Suppressor macrophage (primary cell): ENCODE measurements at places on chromosomes 7 and 10.

DNA sequence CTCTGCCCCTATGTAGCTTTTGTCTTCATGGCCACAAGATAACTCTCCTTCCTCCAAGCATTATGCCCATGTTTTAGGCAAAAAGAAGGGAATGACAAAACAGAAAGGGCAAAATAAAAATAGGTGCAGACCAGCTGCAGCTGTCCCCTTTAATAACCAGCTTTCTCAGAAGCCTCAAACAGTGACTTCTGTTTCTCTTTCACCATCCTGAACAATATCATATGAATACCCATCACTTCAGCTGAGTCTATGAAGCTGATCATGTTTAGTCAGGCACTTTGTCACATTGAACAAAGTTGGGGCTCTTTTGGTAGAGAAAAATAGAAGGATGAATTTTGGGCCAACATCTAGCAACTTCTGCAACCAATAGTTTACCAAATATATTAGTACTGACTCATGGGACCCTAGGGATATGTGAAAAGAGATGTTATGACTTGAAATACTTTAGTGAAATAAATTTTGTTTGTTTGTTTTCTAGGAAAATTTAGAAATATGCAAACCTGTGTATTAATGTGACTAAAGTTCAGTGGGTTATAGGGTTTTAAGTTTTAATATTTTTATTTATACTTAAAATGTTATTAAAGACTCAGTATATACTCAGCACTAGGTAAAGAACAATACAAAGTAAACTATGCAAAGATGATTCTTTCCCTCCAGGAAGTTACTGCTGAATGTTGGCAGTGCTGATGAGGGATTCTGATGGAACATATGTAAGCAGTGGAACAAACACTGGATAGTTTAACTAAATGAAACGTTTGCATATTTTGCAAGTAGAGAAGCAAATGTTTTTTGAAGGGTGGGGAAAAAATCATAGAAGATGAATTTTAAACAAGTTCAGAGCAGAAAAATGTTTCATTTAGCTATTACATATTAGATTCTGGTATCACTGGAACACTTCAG, 133.7 kb downstream of the FOXP2 start:
- DNase-seq: no peak

GRCh38 chr10:72218726-72219125, 2.6 kb upstream of the ASCC1 start:
- no peak for DNase-seq

GRCh38 chr10:118163217-118163616, 116.5 kb upstream of the RAB11FIP2 start:
- DNase-seq: no peak

GRCh38 chr7:142320883-142321282, 63.0 kb upstream of the PRSS58 start:
- no peak for DNase-seq

- no peak for DNase-seq
These were observed 180.6 kb downstream of the CYP26A1 start for GRCh38 chr10:93254180-93254853.

DNA sequence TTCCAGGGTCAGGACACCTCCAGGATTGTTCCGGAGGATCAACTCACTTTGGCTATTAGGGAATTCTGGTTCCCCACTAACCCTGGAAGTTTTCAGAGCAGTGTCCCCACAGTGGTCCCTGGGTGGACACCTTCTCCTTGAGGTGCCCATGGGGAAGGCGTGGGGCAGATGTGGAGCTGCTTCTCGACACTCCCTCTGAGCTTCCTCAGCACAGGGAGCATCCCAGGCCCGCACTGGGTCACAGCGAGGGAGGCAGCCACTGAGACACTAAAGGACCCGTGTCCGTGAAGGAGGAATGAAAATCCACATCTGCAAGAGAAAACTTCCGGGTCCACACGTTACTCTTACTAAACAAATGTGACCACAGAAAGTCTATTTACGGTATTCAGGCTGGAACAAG, 48.2 kb upstream of the MNX1 start:
- no peak for DNase-seq

DNA sequence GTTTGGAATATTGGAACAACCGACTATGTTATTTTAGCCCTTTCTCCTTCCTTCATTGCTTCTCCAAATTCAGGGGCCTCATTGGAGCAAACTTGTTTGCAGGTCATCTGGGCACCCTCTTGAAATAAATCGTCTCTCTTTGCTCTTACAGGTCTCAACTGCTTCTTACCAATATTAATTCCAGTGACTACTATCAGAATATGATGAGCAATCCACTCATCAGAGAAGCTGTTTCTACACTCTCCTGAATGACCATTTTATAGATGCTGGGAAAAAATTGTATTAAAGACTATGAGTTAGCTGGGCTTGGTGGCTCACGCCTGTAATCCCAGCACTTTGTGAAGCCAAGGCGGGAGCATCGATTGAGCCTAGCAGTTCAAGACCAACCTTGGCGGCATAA, 12.5 kb upstream of the HNRNPF start:
- DNase-seq: no peak

- no peak for DNase-seq
These were observed 9.0 kb upstream of the EBF3 start for GRCh38 chr10:129972966-129973673.

DNA sequence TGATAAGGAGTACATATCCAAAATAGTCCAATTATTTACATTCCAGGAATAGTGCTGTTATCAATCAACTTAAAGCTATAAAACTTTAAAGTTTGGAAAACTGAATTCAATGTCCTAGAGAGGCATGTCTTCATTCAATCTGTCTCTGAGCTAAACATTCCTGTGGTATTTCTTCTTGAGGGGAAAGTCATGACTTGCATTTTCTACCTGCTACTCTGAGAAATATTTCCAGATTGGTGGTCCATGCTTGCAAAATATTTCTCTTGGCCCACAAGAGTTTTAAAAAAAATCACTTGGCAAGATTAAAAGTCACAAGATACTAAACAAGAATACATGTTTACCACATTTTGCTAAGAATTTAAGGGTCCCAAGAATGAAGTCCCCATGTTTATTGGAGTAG, 63.6 kb upstream of the HGF start:
- DNase-seq: no peak

DNA sequence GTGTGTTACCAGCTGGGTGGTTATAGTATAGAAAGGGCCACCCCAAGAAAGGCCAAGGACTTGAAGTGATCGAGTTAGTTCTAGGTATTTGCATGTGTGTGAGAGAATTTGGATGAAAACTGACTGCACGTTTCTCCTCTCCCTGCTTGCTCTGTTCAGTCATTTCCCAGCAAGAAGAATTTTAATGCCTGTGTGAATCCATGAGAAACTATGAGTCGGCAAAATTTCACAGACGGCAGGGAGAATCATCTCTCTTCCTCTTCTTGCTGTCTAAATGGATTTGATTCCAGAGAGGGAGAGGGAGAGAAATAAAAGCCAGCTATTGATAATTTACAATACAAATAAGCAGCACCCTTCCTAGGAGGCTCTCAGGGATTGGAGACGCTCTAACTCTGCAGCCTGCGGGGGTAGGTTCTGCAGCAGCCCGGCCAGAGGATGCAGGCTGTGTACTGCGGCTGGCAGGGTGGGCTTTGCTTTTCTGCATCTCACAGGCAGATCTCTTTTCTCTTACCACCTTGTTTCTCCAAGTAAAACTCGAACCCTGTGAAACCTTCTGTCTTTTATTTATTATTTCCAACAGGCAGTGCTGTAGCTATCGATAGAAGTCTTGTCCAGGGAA, 183.6 kb downstream of the TCF7L2 start:
- DNase-seq: peak; percentile 26

GRCh38 chr10:12243864-12244620, 48.1 kb downstream of the CDC123 start:
- peak; percentile 34 for DNase-seq

- no peak for DNase-seq
These were observed 34.1 kb downstream of the ELFN1 start for GRCh38 chr7:1703871-1704810.

DNA sequence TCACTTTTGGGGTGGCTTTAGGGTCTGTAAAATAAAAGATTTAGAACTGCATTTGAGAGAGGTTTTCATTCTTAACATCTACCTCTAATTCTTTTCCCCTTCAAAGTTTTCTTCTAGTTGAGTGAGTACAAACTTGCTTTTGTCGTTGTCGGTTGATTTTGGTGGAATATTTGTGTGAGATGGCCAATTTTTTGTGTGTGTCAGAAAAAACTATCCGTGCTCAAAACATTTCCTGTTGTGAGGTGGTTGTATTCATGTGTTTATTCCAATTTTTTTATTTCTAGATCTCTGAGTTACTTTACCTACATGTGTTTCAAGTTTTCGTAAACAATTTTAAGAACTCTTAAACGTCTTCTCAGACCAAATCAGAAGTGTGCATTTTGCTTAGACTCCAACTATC, 1.6 kb downstream of the AHR start:
- no peak for DNase-seq
